ENCODE measurements at places on chromosomes 1 and 21. TPM values are rescaled to one million over a fixed set of nuclear protein-coding genes. Genes with fewer than 3 reads are reported as not detected.

- DNase-seq: no peak
Measured at GRCh38 chr1:119266386-119266785, 102.2 kb upstream of the HAO2 start.

GRCh38 chr1:215992620-215993019, 425.5 kb downstream of the KCTD3 start:
- DNase-seq: no peak

Gene CASQ1
- not detected for total RNA-seq

Gene SLAMF9
- under 0.01 TPM for total RNA-seq

- DNase-seq: no peak
Measured at GRCh38 chr1:66365635-66366034, 168.3 kb upstream of the SGIP1 start.
